ENCODE measurements at places on chromosomes 2 and 18.

- DNase-seq, result no peak
These were observed 112.6 kb downstream of the DDX1 start for GRCh38 chr2:15704086-15704787.

GRCh38 chr2:236173729-236174607 lies 5.8 kb upstream of the GBX2 start:
- DNase-seq, result no peak

DNA sequence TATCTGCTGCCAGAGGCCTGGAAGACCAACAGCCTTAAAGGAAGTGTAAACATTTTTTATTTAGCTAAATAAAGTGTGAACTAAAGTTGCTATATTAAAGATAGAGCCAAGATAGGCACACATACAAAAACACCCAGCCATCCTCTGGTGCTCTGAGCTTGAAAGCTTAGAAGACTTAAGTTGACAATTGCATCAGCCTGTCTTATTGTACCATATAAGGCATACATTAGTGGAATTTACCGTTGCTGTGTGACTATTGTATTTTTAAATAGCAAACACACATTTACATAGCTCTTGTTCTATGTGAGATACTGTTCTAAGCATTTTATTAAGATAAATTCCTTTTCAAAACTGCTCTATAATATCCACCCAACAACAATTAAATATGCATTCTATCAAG lies 736.6 kb upstream of the ZEB2 start:
- peak; percentile 3 for DNase-seq

DNA sequence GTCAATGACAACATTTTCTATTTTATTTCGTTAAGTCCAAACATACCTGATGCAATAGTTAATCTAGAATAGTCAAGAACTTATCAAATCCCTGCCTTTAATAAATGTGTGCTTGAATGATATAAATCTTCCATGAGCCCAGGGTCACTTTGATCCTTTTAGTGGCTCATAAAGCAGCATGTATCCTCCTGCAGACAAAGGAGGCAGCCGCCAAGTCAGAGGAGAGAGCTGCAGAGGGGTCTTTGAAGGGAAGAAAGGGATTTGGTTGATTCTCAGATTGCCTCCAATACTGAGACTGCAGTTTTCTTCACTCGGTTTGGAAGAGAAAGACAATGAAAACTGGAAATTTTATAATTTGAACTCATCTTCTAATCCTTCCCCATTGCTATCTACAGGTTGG lies 378.4 kb upstream of the PIK3C3 start:
- DNase-seq, result peak; percentile 3

DNA sequence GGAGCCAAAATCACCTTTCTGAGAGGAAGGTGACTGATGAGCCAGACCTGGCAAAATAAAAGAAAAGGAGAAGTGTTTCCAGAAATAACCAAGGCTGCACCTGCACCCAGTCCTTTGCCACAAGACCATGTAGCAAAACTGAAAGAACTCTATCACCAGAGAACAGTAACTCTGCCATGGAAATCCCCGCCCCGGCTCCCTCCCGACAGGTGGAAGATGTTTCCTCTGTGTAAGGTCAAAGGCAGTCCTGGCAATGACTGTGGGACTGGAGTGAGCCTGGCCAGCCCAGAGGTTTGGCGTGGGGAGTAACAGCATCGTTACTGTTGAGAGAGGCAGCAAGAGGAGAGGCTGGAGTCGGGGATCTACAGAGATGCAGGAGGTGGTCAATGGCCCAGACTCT lies 42.3 kb downstream of the SPRED2 start:
- DNase-seq, result no peak

- no peak for DNase-seq
These were observed 126.6 kb upstream of the PDE1A start for GRCh38 chr2:182553483-182553882.

DNA sequence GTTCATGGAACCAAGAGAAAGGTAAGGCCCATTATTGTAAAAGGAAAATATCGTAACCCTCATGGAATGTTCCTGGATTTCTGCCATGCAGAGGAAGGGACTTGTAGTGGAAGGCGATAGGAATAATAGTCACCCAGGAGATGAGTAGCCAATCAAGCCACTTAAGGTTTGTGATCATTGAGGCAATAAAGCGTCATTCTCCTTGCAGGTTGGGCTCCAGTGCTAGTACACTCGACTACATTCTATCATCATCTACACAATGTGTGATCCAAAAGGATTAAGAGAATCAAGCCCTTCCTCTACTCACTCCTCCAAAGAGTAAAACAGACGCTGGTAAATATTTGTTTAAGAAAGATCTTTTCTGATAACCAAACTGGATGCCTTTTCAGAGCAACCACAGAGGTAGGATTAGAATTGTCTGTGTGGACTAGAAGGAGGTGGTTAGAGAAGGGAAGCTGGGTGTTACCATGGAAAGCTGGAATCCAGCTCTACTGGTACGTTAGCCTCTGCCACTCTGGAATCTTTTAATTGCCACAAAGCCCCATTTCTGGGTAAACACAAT lies 245.7 kb downstream of the IKZF2 start:
- peak; percentile 35 for DNase-seq

DNA sequence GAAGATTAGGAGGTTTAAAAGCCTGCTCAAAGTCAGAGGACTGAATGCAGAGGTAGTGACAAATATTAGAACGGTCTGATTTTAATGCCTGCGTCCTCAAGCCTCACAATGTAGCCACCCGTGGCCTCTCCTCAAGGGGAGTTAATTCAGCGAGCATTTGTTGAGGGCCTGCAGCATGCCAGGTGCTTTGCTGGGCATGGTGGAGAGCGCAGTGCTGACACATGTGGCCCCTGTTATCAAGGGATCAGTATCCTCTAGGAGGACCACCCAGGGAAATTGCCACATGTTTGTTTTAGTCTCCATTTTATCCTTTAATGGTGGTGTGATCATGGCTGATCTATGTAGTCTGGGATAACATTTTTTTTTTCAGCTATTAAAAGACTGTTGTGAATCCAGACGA lies 19.2 kb downstream of the PMAIP1 start:
- DNase-seq, result no peak

DNA sequence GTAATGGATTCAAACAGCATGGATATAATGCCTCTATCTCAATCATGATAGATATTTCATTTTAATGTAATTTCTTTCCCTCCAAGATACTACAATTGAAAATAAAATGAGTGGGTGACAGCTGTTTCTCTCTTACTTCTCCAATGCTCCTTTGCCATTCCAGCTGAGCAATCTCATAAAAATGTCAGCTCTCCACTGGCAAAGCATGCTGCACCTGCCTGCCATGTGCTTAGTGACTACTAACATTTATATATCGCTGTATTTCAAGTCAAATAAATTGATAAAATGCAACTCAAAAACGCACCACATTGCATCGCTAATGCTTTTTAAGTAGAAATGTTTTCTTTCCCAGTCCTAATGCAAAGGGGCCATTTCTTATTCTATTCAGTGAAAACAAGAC lies 1093.9 kb downstream of the CBLN2 start:
- DNase-seq, result no peak

- peak; percentile 16 for DNase-seq
These were observed 231.7 kb downstream of the ARL6IP6 start for GRCh38 chr2:152950126-152950525.

- DNase-seq, result no peak
These were observed 28.9 kb upstream of the ARHGEF4 start for GRCh38 chr2:130807659-130808385.

GRCh38 chr2:208148803-208149202 lies 2.8 kb upstream of the CRYGB start:
- no peak for DNase-seq

GRCh38 chr18:55780586-55781071 lies 192.6 kb upstream of the TCF4 start:
- no peak for DNase-seq

GRCh38 chr18:76619621-76620315 lies 124.7 kb upstream of the ZNF516 start:
- peak; percentile 75 for DNase-seq

- no peak for DNase-seq
These were observed 239.3 kb downstream of the ERBB4 start for GRCh38 chr2:212299333-212299732.

DNA sequence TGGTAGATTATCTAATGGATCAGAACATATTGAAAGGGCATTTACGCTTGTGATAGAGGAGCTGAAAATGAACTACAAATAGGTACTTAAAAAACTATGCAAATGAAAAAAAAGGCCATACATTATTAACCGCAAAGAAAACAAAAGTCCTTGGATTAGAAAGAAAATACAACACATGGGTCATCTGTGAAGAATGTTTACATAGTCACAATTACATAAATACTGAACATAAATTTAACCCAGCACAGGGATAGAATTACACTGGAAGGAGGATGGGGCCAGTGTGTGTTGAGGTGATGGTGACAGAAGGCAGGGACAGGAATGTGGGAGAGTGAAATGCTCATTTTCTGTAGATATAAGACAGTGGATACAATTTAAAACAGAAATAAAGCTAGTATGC lies 6.6 kb downstream of the NTSR2 start:
- DNase-seq, result no peak

GRCh38 chr2:226669905-226670304 lies 129.7 kb downstream of the IRS1 start:
- no peak for DNase-seq

DNA sequence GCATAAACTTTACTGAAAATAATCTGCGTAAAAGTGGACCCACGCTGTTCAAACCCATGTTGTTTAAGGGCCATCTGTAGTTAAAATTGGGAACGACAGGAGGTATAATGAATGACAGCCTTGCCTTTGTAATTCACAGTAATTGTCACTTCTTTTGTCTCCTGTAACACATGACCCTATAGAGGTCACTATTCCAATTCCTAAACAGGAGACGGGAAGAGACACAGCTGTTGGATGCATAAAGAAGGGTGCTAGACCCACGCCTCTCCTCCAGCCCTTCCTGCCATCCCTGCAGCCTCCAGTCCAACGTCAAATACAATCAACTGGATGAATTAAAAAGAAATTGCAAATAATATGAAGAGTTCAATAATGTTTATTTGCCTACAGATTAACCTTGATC lies 63.1 kb upstream of the NFATC1 start:
- no peak for DNase-seq

- DNase-seq, result no peak
These were observed 3.5 kb upstream of the PPP1CB start for GRCh38 chr2:28748176-28748575.

Measured in A673 (cell line).